ENCODE measurements at places on chromosomes 13 and 19.
A peak's percentile ranks its signal among the peaks of the same experiment; 100 is the strongest.

GRCh38 chr13:34611671-34612070 is 330.4 kb upstream of the NBEA start:
- DNase-seq = no peak

- no peak for DNase-seq
Observed at GRCh38 chr19:56091066-56091490, 30.0 kb downstream of the ZNF787 start.

GRCh38 chr13:30724778-30725177 is 10.6 kb upstream of the ALOX5AP start:
- DNase-seq = no peak

- DNase-seq = no peak
Observed at GRCh38 chr19:43450545-43450997, 14.8 kb downstream of the LYPD3 start.

DNA sequence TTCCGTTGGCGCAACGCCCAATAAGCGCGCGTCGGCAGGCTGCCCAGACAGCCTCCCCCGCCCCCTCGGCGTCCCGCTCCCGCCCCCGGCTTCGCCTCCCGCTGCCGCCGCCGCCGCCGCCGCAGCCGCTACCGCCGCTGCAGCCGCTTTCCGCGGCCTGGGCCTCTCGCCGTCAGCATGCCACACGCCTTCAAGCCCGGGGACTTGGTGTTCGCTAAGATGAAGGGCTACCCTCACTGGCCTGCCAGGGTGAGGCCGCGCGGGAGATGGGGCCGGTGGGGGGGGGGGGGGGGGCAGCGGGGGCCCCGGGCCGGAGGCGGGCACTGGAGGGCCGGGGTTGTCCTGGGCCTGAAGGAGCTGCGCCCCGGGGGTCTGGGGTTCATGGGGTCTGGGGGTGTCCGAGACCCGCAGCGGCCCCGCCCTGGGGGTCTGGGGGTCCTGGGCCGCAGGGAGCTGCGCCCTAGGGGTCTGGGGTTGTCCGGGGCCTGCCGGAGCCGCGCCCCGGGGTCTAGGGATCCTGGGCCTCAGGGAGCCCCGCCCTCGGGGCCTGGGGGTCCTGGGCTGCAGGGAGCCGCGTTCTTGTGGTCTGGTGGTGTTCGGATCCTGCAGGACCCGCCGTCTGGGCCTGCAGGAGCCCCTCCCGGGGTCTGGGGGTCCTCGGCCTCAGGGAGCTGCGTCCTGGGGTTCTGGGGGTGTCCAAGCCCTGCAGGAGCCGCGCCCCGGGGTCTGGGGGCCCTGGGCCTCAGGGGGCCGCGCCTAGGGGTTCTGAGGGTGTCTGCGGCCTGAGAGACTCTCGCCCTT is at the start of gene HDGFL2:
HDGFL2 (plus strand) TSS at position 124 of the 801 bp plus-strand sequence; CDS start at position 178, 54 bp downstream.
- no peak for DNase-seq

- DNase-seq = no peak
Observed at GRCh38 chr19:14433554-14434501, 722 bp downstream of the PKN1 start.

- DNase-seq = no peak
Observed at GRCh38 chr13:44879452-44880058, 109.7 kb downstream of the NUFIP1 start.

GRCh38 chr13:105083992-105084391 is 1451.5 kb downstream of the EFNB2 start:
- DNase-seq = no peak

DNA sequence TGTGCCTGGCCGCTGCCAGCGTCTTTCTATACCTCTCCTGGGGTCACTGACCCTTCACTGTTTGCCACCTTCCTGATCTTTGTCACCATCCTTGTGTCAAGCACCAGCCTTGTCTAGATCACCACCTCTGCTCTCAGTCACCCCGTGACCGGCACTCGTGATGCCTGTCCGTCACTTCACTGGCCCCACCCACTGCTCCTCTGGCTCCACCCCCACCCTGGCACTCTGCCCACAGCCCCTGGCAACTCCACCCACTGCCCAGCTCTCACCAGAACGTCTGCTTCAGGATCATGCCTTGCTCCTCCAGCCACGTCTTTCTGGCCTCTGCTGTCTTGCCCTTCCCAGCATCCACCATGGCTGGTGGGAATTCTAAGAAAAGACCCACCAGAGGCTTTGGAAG is 24.8 kb upstream of the PLA2G4C start:
- peak; percentile 13 for DNase-seq
